ENCODE measurements at places on chromosomes 5 and 9.

DNA sequence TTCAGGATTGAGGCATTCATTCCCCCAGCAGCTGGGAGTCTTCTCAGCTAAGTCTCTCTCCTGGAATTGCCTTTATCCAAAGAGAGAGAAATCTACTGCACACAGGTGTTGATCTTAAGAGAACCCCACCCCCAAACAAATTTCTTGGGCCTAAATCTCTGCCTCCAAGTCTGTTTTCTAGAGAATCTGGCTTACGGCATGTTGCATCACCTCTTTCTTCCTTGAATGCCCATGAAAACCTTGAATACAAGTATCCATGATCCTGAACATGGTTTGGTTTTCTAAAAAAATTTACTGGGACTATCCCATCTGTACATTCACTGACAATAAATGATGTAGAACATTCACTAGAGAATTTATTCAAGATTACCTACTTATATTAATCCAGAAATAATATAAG, 401.6 kb downstream of the PDE4D start:
- no peak for DNase-seq

- no peak for DNase-seq
These were observed 84.7 kb downstream of the FEM1C start for GRCh38 chr5:115459855-115460341.

- DNase-seq: no peak
These were observed 50.9 kb upstream of the ITGA2 start for GRCh38 chr5:52938226-52938625.

DNA sequence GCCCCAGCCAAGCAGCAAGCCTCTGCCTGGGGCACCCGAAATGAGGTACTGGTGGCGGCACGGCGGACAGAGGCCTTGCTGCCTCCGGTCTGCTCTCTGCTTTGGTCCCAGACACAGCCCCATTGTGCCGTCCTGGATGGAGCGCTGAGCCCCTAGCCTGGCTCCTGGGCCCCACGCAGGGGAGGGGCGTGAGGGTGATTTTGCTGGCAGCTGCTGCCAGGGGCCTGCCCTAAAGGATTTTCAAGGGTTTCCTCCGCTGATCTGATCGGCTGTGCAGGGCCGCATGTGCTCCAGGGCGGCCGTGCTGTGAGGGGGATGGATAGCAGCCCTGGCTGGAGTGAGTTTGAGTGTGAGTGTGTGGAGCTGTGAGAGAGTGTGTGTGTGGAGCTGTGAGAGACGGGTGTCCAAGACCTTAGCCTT, 1.3 kb downstream of the GPSM1 start:
- no peak for DNase-seq

DNA sequence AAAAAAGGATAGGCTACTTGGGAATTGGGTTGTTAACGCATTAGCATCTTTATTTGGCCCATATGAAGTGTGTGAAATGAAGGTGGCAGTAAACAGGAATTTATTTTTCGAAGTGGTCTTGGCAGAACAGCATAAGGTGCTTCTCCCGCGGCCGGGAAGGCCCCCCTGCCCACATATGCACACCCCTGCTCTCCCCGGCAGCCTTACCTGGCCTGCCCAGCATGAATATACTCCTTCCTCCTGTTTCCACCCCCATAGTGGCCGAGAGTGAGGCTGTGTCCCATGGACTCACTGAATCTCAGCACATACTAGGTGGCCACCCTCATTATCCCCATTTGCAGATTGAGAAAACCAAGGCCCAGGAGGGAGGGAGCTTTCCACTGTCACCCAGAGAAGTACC, 54.0 kb upstream of the OLFM1 start:
- no peak for DNase-seq

- no peak for DNase-seq
These were observed 23.6 kb upstream of the CAST start for GRCh38 chr5:96638561-96638960.

- no peak for DNase-seq
These were observed 27.9 kb downstream of the RFX3 start for GRCh38 chr9:3497857-3498256.

DNA sequence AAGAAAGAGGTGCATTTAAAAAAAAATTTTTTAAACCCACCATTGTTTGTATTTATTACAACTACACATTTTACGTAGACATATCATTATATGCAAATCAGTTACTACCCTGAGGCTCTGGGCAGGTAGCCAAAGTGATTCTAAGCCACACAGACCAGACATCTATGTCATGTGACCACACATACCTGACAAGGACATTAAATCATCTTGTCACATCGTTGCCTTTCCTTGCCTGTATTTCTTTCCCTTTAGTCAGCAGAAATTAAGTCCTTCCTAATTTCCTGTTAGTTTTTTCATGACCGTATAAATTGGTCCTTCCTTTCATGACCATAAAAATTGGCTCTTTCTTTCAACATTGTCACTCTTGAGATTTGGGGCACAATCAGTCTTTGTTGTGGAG, 134.2 kb upstream of the MARCHF11 start:
- no peak for DNase-seq

- DNase-seq: no peak
These were observed 74.8 kb downstream of the SH3PXD2B start for GRCh38 chr5:172379481-172379880.

- DNase-seq: no peak
These were observed 16.6 kb upstream of the FBP2 start for GRCh38 chr9:94610181-94610606.
